ENCODE measurements at places on chromosomes 13 and 19. TPM values are rescaled to one million over a fixed set of nuclear protein-coding genes. Genes with fewer than 3 reads are reported as not detected.

Gene CRX
- total RNA-seq: not detected

Gene IL4I1
- 0.47 TPM for total RNA-seq

Gene KCTD4
- not detected for total RNA-seq

Gene CDC16
- 44.5 TPM for total RNA-seq

Gene PROZ
- not detected for total RNA-seq

Gene ZNF44
- 10.2 TPM for total RNA-seq

Gene ZNF266
- 9.3 TPM for total RNA-seq

Gene PODNL1
- 1.0 TPM for total RNA-seq

Gene PBX4
- 2.2 TPM for total RNA-seq

Gene NAPSA
- total RNA-seq: 0.16 TPM

Gene FAM216B
- total RNA-seq: not detected

Gene C19orf73
- total RNA-seq: 0.77 TPM

Gene ZMYM5
- 10.1 TPM for total RNA-seq

Gene IZUMO2
- not detected for total RNA-seq

Gene SIAH3
- total RNA-seq: not detected

Gene GPR4
- total RNA-seq: under 0.01 TPM

Gene LCP1
- 0.17 TPM for total RNA-seq

Measured in bronchial smooth muscle cell (primary cell).